Fibroblast of mammary gland (primary cell): ENCODE measurements at places on chromosomes 11 and 22.

DNA sequence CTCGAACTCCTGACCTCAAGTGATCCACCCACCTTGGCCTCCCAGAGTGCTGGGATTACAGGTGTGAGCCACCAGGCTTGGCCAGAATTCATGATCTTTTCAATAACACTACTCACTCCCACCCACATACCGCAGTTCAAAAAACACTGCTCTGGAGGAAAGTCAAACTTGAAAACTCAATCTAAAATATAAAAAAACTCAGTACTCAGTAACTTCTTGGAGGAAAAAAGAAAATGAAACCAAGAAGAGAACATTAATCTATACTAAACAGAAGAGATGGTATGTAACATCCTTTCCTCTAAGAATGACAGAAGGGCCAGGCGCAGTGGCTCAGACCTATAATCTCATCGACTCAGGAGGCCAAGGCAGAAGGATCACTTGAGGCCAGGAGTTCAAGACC is 58.3 kb downstream of the MRTFA start:
- no peak for DNase-seq

GRCh38 chr11:90845799-90846198 is 623.0 kb upstream of the CHORDC1 start:
- no peak for DNase-seq

- DNase-seq, result no peak
Measured at GRCh38 chr11:70155386-70155785, 47.7 kb upstream of the FADD start.

GRCh38 chr11:117538263-117539135 is 210.8 kb downstream of the CEP164 start:
- no peak for DNase-seq

DNA sequence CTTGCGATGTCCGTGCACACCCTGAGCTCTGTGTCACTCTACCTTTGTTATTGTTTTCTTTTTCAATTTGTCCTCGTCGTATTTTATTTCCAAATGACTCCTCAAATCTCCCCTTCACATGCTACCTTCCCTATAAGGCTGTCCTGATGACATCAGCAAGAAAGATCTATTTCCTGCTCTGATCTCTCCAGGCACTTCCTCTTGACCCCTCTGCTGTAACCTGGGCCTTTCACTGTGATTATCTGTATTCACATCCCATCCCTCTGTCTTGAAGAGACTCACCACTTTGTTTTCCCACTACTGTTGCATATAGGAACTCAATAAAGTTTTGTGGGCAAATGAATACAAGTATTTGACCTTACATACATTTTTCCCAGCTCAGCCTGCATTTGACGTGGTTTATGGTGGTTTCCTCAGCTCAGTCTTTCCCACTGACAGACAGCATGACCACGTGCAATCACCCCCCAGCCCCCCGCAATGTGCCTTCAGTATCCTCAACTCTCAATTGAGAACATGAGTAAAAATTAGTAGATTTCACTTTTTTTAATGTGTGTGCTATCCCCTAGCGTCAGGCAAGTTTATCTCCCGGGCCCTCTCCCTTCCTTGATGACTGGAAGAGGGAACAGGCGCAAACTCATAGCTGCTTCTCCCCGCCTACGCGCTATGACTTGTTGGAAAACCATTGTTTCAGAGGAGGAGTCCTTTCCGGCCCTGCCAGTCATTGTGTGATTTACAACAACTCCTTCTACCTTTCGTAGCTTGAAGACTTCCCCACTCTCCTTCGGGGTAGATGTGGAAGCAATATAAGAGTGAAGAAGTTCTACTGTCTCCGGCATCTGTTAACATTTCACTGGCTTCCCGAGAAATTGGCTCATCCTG is 498.5 kb downstream of the NTM start:
- DNase-seq, result no peak

- no peak for DNase-seq
Measured at GRCh38 chr11:78833237-78833636, 258.6 kb upstream of the NARS2 start.

GRCh38 chr22:23896523-23897186 is 2.5 kb downstream of the MIF start:
- DNase-seq, result no peak

GRCh38 chr11:102824556-102824955 is 18.9 kb downstream of the MMP3 start:
- peak; percentile 28 for DNase-seq

GRCh38 chr11:81497202-81497804 is 1236.4 kb downstream of the FAM181B start:
- DNase-seq, result peak; percentile 40

- DNase-seq, result no peak
Measured at GRCh38 chr11:16380941-16381568, 24.7 kb upstream of the SOX6 start.

DNA sequence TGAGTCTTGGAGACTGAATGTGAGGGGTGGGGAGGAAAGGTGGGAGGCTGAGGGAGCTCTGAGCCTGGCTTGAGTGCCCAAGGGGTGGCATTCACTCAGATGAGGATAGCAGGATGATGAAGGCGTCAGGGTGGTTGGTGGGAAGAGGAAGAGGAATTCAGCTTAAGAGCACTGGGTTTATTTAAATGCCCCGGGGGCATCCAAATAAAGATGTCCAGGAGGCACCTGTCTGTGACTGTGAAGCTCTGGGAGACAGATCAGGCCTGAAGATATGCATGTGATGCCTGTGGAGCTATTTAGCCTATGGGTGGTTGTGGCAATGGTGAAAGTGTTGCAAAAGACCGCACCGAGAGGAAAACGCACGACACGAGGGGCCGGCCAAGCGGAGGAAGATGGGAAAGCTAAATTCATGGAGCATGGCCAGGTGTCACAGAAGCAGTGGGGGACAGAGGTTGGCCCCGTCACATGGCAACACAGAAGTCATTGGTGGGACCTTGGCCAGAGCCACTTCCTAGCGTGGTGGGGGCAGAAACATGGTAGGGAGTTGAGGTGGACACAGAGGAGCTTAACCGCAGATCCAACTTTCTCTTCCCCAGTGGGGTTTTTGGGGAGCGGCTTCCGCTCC is 15.5 kb downstream of the SLC37A2 start:
- DNase-seq, result no peak

- DNase-seq, result peak; percentile 61
Measured at GRCh38 chr11:69074375-69075140, 25.8 kb downstream of the TPCN2 start.

GRCh38 chr11:87437133-87437843 is 399.6 kb downstream of the TMEM135 start:
- no peak for DNase-seq
